ENCODE measurements at places on chromosomes 1 and 21. TPM values are rescaled to one million over a fixed set of nuclear protein-coding genes. Genes with fewer than 3 reads are reported as not detected.

Gene DYRK1A
- 50.5 TPM for total RNA-seq

Gene KIF17
- 4.5 TPM for total RNA-seq

Gene RIPPLY3
- not detected for total RNA-seq

DNA sequence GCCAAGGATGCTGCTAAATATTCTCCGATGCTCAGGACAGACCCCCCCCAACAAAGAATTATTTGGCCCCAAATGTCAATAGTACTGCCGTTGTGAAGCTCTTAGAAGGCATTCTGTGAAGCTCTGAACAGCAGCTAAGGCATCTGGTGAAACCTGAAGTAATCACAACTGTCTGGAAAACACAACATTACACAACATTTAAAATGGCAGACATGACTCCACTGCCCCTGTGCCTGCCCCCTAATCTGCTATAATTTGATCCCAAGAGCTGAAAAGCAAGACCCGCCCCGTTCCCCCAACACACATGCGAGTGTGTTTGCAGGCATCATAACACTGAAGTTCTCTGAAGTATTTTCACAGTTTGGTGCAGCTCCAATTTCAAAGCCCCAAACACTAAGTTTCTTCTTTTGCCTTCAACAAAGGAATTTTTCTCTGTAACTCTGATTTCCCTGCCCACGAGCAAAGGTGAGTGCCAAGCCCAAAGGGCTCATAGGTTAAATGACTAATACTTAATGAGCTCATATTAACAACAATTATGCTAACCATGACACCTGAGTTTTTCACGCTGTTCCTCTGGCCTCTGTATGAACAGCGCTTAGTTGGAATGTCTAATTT is 129.2 kb downstream of the CLIC6 start:
- DNase-seq: no peak

DNA sequence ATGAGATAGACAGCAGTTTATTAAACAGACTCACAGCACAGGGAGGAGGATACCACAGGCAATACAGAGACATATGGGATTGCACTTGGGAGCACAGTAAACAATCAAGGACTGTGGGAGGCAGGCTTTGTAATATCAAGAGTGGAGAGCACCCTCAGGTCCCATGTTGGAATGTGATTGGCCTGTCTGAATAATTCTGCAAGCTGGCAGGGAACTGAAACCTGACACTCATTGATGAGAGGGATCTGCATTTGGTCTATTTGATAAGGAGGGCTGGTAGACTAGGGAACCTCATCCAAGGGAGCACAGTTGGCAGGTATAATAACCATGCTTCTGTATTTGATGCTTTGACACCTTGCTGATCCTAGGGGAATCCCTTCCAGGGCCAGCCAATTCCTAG is 69.9 kb upstream of the PRMT6 start:
- no peak for DNase-seq

Gene LDLRAD1
- total RNA-seq: not detected

Measured in IMR-90 (cell line).